ENCODE measurements at places on chromosomes 12 and 14.

DNA sequence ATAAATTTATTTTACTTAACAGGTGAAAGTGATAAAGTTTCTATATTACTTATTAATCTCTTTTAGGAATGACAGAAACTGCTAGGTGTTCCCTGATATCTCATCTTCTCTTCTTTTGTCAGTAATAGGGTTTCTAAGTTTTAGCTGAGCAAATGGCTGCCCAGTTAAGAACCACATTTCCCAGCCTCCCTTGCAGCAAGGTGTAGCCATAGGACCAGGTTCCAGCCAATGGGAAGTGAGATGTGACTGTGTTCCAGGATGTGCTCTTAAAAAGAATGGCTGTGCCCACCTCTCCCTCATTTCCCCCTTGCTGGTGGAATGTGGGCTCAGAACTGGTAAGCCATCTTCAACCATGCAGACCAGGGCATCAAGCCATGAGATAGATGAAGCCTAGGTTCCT is 165.6 kb downstream of the HELB start:
- DNase-seq = no peak

DNA sequence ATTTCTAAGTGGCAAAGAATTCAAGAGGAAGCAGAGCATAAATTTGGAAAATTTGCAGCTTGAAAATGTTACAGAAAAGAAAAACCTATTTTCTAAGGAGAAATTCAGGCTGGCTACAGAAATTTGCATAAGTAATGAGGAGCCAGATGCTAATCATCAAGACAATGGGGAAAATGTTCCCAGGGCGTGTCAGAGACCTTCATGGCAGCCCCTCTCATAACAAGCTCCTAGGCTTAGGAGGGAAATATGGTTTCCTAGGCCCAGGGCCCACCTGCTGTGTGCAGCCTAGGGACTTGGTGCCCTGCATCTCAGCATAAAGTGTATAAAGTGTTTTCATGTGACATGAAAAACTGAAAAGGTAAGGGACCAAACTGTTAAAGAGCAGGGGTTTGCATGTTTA is 1796.3 kb upstream of the FLRT2 start:
- no peak for DNase-seq

DNA sequence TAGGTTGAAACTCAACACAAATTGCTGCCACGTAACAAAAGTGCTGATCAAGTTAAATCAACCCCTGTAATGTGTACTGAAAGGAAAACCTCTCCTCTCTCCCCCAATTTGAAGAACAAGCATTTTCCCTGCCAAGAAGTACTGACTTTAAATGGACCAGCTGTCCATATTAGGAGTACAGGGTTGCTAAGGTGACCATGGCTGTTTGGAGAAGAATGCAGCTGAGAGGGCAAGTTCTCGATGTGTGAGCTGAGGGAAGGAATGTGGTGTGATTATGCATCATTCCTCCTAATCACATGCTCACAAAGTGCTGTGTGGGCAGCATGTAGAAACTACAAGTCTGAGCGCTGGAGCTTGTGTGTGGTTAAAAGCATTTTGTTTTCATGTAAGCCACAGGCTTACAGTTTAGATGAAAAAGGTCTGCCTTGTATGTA is 50.9 kb upstream of the CCT2 start:
- DNase-seq = peak; percentile 72

DNA sequence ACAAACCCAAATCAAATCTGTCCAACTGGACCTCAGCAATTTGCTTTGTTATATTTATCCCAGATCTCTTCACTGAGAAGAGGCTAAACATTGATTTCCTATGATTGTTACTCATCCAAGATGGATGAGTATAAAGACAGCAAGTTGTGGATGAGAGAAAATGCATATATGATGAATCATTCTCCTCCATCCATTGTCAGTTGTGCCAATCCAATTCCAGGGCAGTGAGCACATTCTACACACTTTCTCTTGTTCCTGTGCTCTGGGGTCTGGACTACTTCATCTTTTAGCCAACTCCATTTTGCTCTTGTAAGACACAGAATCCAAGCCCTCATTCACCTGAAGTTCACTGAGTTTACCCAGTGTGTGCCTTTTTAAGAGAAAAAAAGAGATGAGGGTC is 105.7 kb downstream of the GCH1 start:
- no peak for DNase-seq

GRCh38 chr14:34098045-34098984 is 147.4 kb upstream of the EGLN3 start:
- peak; percentile 24 for DNase-seq

DNA sequence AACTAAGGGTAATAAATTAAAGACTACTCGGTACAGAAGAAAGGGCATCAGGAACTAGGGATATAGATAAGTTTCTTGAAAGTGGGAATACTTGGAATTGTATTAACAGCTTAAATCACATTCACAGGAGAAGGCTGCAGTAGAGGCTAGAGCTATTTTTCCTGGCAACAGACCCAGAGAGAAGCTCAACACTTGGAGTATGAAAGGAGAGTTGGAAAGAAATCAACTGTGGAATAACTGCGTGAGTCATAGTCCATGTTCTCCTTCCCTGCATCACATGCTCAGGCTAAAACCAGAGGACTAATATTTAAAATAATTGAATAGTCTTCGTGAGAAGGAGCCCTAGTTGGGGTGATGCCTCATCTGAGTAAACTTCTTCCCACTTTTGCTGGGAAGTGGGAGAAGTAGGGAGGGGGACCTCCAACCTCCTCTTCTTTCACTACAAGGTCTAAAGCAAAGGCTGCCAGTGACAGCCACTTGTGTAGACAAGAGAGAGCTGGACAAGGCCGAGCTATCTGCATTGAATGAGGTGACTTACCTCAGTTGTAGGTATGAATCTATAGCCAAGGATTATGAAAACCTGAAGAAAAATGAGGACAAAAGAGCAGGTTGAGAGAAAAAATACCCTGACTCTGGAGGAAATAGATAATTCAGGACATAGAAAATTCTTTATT is 32.7 kb downstream of the DYRK2 start:
- no peak for DNase-seq

DNA sequence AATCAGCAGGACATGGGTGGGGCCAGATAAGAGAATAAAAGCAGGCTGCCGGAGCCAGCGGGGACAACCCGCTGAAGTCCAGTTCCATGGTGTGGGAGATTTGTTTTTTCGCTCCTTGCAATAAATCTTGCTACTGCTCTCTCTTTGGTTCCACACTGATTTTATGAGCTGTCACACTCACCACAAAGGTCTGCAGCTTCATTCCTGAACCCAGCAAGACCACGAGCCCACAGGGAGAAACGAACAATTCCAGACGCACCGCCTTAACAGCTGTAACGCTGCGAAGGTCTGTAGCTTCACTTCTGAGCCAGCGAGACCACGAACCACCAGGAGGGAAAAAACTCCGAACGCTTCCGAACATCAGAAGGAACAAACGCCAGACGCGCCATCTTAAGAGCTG is 2.8 kb upstream of the CNIH1 start:
- no peak for DNase-seq

GRCh38 chr12:89529738-89530137 is 3.9 kb upstream of the POC1B start:
- peak; percentile 67 for DNase-seq

DNA sequence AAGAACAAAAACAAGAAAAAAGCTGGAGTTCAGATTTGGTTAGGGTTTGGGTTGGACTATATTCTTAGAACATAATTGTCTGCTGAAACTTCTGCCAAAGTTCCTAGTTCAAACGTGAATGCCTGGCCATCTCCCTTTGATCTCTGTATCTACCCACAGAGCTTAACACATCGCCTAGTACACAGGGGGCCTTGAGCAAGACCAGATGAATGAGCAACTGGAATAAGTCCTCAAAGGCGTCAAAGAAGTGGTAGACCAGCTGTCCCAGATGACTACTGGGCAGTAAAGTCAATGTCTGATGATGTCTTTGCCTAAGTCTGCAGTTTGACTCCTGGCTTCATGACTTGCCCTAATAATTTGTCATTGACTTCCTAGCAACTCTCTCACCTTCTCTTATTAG is 13.9 kb upstream of the STAB2 start:
- DNase-seq = no peak

DNA sequence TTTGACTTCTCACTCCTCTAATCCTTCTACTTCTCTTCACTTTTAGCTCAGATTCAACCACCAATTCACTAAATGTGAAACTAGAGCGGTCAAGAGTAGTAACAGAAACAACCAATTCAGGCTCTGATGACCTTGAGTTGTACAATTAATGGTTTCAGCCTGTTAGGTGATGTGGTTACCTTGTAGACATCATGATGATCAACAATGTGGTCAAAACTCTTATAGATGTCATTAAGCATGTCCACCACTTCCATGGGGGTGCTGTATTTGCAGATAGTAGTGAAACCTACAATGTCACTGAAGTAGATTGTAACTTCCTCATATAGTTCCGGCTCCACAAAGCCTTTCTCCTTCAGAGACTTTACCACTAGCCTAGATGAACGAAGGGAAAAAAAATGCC is 54.1 kb upstream of the PLBD1 start:
- DNase-seq = no peak

DNA sequence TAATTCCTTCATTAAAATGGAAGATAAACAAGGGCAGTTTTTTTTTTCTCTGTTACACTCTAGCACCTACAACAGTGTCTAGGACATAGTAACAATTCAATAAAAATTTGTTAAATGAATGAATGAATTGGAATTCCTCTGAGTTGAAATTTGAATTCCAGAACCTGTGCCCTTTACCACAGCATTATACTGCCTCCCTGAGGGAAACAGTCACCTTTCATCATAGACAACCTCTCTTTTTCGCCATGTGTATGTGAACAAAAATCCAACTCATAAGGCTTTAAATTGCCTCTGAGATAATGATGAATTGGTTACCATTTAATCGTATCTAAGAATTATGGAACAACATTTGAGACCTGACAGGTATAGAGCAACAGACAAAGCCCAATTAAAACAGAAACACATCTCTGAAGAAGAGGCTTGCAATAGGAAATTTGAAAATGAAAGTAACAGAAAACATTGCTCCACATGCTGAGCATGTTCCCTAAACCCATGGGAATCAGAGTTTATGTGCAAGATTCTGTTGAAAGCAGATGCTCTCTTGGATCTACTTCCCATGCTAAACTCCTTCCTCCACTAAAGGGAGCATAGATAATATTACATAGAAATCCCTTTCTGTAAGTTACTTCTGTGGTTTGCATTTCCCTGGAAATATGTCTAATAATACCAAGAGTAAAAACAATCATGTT is 657.8 kb downstream of the GALC start:
- no peak for DNase-seq

DNA sequence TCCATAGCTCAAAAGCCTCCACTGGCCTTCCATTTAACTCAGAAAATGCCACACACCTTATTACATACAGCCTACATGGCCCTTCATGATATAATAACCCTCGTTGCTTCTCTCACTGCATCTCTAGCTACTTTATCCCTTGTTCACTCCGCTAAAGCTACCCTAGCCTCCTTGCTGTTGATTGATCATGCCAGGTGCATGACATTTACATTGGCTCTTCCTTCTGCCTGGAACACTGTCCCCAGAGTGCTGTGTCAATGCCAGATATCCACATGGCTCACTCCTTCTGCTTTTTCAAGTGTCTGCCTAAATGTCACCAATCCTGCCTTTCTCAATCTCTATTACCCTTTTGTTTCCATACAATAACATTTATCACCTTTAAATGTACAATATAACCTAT is 58.3 kb downstream of the CAND1 start:
- no peak for DNase-seq

DNA sequence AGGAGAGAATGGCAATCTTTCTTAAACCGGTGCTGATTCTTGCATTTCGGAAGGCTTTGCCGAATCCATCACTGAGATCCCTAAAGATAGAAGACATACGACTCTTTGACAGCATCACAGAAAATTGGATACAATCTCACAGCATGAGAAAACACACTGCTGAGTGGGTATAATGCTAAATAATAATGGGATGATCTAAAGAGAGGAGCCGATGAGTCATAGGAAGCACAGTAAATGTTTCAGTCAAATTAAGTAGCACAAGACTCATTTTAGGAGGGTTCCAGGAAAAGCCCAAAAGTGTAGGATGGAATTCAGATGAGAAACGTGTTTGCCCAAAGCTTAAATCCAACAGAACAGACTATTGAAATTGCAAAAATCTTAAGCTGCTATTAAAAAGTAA is 81.7 kb downstream of the CPNE8 start:
- DNase-seq = no peak

DNA sequence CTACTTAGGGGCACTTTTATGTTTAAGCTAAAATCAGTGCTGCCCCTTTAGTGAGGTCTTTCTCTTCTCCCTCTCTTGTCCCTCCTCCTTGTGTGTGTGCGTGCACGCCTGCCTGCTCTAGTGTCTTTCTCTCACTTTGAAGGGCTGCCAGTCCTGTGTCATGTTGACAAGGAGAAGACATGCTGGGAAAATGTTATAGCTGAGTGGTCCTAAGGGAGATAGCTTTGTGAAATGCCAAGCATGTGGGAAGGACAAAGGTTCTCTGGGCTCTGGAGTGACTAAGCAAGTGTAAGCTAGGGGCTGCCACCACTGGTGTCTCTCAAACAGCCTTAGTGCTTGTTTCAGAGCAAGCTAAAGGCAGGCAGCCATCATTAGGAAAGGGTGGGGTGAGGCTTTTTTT is 108.4 kb downstream of the EMP1 start:
- no peak for DNase-seq

GRCh38 chr14:64800000-64800399 is 79.7 kb downstream of the SPTB start:
- DNase-seq = no peak

GRCh38 chr12:90274407-90274806 is 565.8 kb upstream of the ATP2B1 start:
- no peak for DNase-seq

GRCh38 chr14:95829321-95829720 is 47.3 kb upstream of the TUNAR start:
- no peak for DNase-seq

DNA sequence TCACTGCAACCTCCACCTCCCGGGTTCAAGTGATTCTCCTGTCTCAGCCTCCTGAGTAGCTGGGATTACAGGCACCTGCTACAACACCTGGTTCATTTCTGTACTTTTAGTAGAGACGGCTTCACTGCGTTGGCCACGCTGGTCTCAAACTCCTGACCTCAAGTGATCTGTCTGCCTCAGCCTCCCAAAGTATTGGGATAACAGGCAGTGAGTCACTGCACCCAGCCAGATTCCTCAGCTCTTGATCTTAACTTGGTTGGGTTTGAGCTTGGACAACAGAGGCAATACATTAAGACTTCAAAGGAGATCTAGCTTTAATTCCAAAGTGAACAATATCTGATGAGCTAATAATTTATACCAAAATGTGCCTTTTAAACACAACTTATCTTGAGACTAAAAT is 5.6 kb downstream of the DAZAP2 start:
- DNase-seq = no peak
